Breast epithelium (tissue), 4 donors: ENCODE measurements at places on chromosomes 1 and 21.

DNA sequence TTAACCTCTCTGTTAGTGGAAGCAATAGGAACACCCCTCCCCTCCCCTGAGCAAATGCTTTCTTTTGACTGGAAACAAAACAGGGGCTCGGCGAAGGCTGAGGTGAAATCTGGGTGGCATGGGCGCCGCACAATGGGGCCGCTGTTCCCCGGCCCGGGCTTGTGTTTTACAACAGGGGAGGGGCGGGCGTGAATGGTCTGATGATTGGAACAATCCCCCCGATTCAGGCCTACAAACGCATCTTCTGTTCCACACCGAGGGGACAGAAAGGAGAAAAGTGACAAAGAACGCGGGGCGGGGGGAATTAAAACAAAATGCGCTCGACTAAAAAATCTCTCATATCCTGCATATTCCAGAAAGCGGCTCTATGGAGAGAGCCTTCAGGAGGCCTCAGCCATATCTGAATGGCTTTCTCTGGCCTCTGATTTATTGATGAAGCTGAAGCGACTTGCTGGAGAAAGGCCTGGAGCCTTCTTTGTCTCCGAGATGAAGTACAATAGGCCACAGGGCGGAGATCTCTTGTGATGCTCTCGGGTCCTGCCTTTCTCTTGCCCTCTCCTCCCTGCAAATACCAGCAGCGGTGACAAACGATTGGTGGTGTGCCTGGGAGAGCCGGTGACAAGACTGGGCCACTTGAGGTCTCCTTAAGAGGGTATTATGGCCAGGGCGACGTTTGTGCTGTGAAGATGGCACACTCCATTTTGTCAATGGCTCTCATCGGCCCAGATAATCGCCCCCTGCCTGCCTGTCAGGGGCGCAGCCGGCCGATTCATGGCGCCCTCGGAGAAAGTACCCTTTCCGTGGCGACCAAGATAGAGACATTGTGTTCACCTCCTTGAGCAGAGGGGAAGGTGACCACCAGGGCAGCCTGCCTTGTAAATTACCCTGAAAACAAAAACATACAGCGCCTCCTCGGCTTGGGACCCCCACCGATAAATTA, 47.1 kb upstream of the OLIG2 start:
- no peaks in the 10 kb centered on the region for H3K27me3 ChIP-seq
- H3K4me3 ChIP-seq = no peak overlapping the region
- no peaks in the 10 kb centered on the region for H3K4me1 ChIP-seq
- no peaks in the 10 kb centered on the region for H3K36me3 ChIP-seq
- DNase-seq = no peak
- no peak overlapping the region for H3K27ac ChIP-seq

DNA sequence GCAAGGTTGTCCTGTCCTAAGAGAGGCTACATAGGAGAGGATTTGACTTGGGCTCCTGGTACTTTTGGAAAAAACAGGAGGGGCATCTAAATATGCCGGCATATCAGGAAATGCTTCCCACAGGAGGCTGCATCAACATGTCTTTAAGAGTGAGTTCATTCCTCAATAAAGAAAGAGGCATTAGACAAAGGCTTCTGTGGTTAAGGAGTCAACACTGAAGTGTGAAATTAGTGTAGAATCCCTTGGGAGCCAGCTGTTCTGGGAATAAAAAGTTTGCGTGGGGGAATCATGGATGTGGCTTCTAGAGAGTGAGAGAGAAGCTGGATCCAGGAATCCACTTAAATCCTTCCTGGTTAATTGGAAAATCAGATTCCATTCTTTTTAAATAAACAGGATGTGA, 69.5 kb downstream of the DNM3 start:
- H3K4me3 ChIP-seq = no peak overlapping the region
- H3K27me3 ChIP-seq = no peaks in the 10 kb centered on the region
- H3K4me1 ChIP-seq = no peaks in the 10 kb centered on the region
- no peaks in the 10 kb centered on the region for H3K36me3 ChIP-seq

GRCh38 chr21:41777951-41778815, 11.3 kb upstream of the RIPK4 start:
- DNase-seq = peak; percentile 93
- H3K36me3 ChIP-seq = no peaks in the 10 kb centered on the region
- H3K27me3 ChIP-seq = no peaks in the 10 kb centered on the region
- H3K4me3 ChIP-seq = peak overlapping the region; percentile 21
- H3K27ac ChIP-seq = peak overlapping the region; percentile 83

- peak overlapping the region; percentile 90 for H3K27ac ChIP-seq
- H3K27me3 ChIP-seq = no peaks in the 10 kb centered on the region
These were observed 67.9 kb downstream of the PHACTR4 start for GRCh38 chr1:28437264-28437923.

DNA sequence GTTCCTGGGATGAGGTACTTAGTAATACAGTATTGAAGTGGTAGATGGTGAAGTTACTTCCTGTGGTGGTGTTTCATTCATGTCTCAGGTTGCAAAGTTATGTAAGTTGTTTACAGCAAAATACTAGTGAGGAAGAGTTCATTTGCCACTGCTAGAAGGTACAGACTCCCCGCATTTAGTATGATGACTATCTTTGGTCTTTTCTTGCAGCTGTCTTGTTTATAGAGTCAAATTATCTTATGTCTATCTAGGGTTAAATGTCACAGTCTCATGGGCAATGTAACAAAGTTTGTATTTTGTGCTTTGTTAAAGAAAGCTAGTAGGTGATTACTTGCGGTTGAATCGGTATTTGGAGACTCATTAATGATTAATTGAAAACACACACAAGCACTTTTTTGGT, 50.2 kb downstream of the LRRC8D start:
- no peaks in the 10 kb centered on the region for H3K36me3 ChIP-seq
- DNase-seq = no peak
- no peaks in the 10 kb centered on the region for H3K27me3 ChIP-seq
- H3K4me3 ChIP-seq = no peak overlapping the region
- no peaks in the 10 kb centered on the region for H3K4me1 ChIP-seq
- H3K27ac ChIP-seq = no peak overlapping the region
